ENCODE measurements at places on chromosomes 12 and 14. TPM values are rescaled to one million over a fixed set of nuclear protein-coding genes. Genes with fewer than 3 reads are reported as not detected.

DNA sequence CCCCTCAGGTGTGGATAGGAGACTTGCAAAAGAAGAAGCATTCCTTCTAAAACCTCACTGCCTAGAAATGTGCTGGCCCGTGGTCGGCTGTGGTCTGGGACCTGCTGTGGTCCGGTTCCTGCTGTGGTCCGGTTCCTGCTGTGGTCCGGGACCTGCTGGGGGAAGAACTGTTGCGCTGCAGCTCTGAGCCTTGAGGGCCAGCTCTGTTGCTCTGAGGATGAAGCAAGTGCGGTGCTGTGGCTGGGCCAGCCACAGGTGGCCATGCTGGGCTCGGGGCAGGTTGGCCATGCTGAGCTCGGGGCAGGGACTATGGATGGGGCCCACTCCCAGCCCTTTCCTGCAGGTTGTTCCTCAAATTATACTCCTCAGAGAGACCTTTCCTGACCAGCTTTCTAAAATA, 5.2 kb downstream of the NRXN3 start:
- DNase-seq: no peak

PPP4R4 gene
- 28.5 TPM for total RNA-seq

CCDC177 gene
- total RNA-seq: 11.2 TPM

GRCh38 chr12:12811343-12811742, 1.8 kb upstream of the DDX47 start:
- no peak for DNase-seq

DNA sequence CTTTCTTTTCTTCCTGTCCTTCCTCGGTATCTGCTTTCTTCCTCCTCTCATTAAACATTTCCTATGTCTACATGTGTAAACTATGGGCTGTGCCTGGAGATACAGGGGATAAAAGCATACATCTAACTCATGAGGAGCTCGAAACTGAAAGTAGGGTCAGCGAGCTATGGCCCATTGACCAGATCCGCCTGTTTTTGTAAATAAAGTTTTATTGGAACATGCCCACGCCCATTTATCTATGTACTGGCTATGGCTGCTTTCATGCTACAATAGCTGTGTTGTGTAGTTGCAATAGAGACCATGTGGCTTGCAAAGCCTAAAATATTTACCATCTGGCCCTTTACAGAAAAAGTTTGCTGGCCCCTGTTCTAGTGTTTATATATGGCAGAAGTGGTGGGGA, 500.8 kb upstream of the GARIN6 start:
- no peak for DNase-seq

- DNase-seq: no peak
Observed at GRCh38 chr14:35752380-35752779, 56.7 kb downstream of the RALGAPA1 start.

DNA sequence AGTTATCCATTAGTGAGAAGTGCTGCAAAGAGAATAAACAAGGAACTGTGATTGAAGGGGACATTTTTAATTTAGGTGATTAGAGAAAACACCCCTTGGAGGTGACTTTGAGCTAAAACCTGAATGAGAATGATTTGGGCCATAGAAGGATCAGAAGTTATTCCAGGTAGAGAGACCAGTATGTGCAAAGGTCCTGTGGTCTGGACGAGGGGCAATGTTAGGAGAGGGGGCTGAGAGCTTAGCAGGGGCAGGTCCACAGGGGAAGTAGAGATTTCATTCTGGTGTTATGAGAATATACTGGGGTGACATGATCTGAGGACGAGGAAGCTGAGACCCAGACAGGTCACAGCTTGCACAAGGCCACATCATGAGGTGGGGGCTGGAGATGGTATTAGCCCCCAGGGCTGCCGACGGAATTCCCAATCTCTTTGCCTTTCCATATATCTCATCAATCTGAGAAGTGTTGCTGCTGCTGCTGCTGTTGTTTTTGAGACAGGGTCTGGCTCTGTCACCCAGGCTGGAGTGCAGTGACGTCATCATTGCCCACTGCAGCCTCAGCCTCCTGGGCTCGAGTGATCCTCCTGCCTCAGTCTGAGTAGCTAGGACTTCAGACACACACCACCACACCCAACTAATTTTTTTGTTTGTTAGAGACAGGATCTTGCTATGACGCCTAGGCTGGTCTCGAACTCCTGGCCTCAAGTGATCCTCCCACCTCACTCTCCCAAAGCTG, 55.6 kb downstream of the KCTD10 start:
- no peak for DNase-seq

GRCh38 chr14:68291820-68292219, 472.2 kb downstream of the RAD51B start:
- no peak for DNase-seq

GRCh38 chr12:62933220-62933601, 1.7 kb downstream of the PPM1H start:
- DNase-seq: peak; percentile 86

GRCh38 chr12:75209812-75210138, at the start of gene KCNC2:
KCNC2 (minus strand) TSS chr12:75209839.
- DNase-seq: no peak

- no peak for DNase-seq
Observed at GRCh38 chr12:102421802-102422583, 58.4 kb downstream of the IGF1 start.

DNA sequence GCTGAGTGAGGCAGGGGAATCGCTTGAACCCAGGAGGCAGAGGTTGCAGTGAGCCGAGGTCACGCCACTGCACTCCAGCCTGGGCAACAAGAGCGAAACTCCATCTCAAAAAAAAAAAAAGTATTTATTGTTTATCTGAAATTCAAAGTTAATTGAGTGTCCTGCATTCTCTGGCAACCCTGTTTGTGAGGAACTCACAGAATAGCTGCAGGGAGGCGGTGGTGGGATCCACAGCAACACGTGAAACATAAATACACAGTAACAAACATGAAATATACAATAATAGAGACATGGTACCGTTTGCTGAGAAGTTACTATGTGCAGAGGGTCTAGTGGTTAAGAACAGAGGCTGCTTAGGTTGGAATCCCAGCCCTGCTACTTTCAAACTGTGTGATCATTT, 43.7 kb upstream of the RFLNA start:
- DNase-seq: no peak

- DNase-seq: no peak
Observed at GRCh38 chr12:79063258-79063657, 198.7 kb downstream of the SYT1 start.

AREL1 gene
- total RNA-seq: 58.7 TPM

DNA sequence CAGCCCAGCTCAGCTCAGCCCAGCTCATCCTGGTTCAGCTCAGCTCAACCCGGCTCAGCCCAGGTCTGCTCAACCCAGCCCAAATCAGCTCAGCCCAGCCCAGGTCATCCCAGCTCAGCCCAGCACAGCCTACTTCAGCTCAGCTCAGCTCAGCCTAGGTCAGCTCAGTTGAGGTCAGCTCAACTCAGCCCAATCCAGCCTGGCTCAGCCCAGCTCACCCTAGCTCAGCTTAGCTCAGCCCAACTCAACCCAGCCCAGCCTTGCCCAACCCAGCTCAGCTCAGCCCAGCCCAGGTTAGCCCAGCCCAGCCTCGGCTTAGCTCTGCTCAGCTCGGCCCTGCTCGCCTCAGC, 332.3 kb downstream of the TMEM121 start:
- DNase-seq: peak; percentile 35

- no peak for DNase-seq
Observed at GRCh38 chr14:89418976-89419375, 1.9 kb upstream of the FOXN3 start.

INHBE gene
- not detected for total RNA-seq

DNA sequence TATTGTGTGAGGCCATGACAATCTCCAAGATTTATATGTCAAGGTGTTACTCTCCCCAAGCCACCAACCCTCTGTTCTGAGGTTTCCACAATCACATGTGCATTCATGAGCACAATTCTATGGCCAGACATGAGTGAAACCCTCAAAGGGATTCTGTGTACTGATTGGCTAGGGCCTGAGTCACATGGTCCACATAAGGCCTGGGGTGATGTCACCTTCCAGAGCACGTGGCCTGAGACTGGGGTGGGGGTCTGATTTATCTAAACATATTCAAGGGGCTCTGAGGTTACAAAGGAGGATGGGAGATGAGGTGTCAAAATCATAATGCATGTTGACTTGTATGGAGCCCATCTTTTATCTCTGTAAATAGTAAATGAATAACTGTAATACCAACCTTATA, 1369.9 kb upstream of the TMEM132C start:
- DNase-seq: no peak

TMEM63C gene
- 66.3 TPM for total RNA-seq

P2RX2 gene
- not detected for total RNA-seq

DNA sequence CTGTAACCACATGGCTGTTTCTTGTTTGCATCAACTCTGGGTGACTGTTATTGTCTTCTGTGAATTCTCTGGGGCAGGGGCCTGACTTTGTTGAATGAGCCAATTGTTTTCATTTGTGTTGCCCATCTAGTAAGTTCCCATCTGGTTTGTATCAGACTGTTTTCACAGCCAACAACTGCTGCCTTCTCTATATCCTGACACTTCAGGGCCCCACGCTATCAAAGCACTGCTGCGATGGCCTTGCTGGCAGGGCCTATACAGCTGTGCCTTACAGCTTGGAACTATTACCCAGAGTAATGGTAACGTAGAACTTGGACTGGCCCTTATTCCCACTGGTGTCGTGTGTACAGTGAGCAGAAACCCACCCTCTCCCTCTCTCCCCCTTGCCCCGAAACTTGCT, 104.3 kb upstream of the DACT1 start:
- DNase-seq: peak; percentile 11

DNA sequence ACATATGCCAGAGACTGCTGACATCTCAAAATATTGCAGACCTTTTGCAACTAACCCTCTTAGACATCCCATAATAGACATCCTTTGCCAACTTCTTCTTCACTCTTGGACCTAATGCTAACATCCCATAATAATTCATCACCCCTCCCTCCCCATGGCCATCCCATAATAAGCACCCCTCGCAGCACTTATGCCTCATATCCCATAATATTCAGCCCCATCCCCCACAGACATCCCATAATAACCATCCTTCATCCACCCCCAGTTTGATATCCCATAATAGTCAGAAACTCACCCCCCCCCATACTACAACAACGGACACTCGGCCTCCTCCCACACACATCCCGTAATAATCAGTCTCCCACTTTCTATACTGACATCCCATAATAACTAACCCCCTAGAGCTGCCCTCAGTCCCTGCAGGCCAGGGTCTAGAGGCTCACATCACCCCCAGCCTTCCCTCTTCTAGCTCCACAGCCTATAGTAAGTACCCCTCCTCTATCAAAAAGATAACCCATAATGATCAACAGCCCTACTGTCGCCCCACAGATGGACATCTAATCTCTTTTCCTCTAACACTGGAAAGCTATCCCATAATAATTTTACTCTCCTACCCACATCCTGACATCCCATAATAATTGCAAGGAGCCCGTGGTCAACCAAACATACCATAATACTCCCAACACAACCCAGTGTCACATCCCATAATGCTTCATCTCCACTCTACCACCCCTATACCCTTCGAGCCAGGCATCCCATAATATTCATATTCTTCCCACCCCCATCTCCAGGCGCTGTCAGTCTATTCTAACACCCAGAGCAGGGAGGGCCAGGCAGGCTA, 792 bp upstream of the CHD4 start:
- DNase-seq: no peak

GRCh38 chr12:52526511-52526951, 6.3 kb upstream of the KRT5 start:
- no peak for DNase-seq

WNT5B gene
- total RNA-seq: 7.1 TPM

DNA sequence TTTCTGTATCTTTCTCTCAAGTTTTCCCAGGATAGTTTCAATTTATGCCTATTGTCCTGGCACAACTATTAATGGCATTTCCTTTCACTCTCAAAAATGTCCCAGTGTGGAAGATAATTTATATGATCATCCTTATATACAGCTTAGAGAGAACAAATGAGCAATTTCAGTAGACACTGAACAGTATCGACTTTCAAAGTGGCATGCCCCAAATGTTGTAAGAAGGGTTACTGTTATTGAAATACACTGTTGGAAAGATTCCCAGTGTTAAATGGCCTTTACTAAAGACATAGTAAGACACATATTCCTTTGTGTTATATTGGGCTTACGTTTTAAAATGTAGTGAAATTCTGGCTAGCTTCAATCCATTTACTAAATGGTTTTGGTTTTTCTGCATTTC, 202.3 kb upstream of the CDKN3 start:
- DNase-seq: no peak

- no peak for DNase-seq
Observed at GRCh38 chr14:95102680-95103044, 54.7 kb downstream of the DICER1 start.

- DNase-seq: no peak
Observed at GRCh38 chr12:96878704-96879103, 28.4 kb upstream of the NEDD1 start.

CLEC6A gene
- total RNA-seq: not detected

ADGRD1 gene
- 8.2 TPM for total RNA-seq

DNA sequence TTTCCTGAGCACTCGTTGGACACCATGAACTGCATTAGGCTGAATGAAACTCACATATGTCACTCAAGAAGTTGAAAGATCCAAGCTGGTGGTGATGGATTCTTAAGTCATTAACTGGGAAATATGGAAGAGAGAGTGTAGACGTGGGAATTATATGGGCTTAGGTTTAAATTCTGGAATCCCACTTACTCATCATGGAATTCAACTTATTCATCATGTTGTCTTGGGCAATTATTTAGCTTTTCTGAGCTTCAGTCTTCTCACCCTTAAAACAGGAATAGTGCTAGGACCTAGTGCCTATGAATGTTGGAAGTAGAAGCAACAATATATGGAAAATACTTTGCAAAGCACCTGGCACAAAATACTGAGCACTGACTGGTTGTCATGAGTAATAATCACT, 292.4 kb upstream of the TBX3 start:
- DNase-seq: no peak

- DNase-seq: no peak
Observed at GRCh38 chr12:4243091-4243490, 30.5 kb upstream of the CCND2 start.

PAPOLA gene
- total RNA-seq: 284 TPM

GRCh38 chr12:47803191-47803875, 16.4 kb downstream of the HDAC7 start:
- DNase-seq: no peak

DNA sequence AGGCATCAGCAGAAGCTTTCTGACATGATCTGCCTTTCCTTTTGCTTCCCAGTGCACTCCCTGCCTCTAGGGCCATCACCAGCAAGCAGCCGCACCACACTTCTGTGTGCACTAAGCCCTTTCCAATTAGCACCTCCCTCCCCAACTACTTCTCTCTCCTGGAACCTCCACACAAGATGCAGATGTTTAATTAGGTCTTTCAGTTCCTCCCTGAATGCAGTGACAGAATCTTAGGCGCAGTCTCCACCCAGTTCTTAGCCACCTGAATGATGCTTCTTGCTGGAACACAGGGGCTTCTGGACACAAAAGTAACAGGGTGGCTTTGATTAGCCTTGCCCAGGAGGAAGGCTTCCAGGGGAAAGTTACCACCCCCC, 32.9 kb downstream of the NIN start:
- DNase-seq: no peak

- DNase-seq: peak; percentile 12
Observed at GRCh38 chr12:53069621-53070410, 9.4 kb downstream of the SPRYD3 start.

PIK3C2G gene
- total RNA-seq: 0.40 TPM

Measured in dorsolateral prefrontal cortex (tissue), 122 donors.